Activated B cell treated with CpG ODN at 0.5 μM for 24 hours (primary cell): ENCODE measurements at places on chromosomes 12 and 14.
A peak's percentile ranks its signal among the peaks of the same experiment; 100 is the strongest.

DNA sequence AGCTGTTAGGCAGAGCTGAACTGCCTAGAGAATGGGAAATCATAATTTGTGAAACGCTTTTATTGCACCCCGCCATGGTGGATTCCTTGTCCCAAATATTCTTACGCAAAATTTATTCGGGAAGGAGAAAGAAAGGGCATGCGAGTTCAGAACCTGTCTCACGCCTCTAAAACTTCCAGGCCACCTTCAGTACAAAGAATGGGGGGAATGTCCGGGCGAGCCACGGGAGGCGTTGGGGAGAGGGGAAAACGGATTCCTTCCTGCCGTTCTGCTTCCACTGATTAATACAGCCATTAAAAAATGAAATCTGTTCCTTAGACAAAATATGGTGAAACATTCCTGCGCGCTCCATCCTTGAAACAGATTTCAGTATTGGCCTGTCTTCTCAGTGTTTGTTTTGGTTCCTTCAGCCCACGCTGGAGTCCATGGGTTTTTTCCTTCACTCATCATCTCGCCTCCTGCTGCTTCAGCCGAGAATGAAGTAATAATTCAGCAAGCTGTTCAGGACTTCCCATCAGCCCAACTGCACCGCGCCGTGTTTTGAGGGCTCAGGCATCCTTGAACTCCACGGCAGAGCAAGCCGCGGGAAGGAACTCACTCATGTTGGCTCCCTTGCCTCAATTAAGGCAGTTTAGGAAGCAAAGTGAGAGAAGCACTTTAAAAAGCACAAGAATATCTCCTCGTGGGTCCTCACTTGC lies 47.7 kb upstream of the CDKN3 start:
- DNase-seq: no peak

DNA sequence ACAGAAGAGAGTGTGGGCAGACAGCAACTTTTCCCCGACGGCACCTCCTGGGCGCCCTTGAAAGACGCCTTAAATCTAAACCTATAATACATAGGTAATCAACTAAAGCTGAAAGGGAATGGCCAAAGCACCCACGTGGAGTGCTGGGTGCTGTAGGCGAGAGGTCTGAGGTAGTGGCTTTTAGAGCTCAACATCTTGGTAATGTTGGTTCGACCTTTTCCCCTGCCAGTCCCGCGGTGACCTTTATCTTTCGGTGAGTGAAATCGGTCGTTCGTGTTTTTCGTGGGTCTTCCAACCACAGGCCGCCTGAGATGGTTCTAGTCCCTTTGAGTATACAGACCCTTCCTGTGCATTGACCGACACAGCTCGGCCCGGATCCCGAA lies 9.1 kb downstream of the OR6S1 start:
- DNase-seq: no peak

DNA sequence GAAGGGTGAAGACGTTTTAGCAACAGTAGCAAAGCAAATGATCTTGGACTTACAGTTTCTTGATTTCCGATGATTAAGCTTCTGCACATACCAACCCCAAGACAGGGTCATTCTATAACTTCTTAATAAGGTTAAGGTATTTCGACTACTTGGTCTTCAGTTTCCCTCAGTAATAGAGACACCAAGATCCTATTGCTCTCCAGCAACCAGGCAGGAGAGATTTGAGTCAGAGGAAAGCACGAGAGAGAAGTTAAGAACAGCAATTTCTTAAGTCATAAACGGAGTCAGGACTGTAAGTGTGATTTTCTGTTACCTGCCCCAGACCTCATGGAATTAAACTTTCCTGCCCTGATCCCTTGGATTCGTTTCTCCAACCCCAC lies 215.6 kb downstream of the TTC8 start:
- no peak for DNase-seq

- DNase-seq: no peak
These were observed 113.0 kb downstream of the MED13L start for GRCh38 chr12:116164250-116165035.

DNA sequence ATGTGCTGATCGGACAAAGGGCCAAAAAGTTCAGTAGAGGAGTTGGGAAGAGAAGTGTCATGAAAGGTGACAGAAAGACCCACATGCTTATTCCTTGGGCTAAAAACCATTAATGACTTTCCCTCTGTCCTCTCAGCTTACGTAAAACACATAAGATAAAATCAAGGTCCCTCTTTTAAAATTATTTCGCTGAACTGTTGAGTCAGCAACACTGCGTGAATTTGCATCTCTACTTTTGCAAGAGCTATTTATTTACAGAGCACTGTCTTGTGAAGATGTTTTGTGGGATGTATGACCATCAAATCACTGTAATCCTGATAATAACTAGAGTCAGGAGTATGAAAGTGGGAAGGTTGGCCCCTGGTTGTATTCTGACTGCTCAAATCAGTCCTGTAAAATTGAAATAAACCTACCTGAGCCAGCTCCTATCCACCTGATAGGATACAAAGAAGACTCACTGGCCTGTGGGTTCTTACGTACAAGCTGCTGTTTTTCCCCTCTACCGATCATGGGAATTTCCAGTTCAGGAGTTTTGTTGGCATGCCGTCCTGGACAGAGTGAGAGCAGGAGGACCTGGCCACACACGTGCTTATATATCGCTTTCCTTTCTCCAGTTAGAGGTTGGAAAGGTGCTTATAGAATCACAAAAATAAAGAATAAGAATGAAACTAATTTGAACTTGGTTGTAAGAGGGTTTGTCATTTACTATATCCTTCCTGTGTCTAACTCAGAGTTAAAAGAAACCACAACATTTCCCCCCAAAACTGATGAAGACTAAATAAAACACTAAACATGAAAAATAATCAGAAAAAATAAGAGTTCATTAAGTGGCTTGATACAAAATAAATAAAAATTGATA lies 42.9 kb downstream of the IFNG-AS1 start:
- DNase-seq: no peak

GRCh38 chr12:102960766-102961465 lies 3.4 kb downstream of the ASCL1 start:
- DNase-seq: no peak

DNA sequence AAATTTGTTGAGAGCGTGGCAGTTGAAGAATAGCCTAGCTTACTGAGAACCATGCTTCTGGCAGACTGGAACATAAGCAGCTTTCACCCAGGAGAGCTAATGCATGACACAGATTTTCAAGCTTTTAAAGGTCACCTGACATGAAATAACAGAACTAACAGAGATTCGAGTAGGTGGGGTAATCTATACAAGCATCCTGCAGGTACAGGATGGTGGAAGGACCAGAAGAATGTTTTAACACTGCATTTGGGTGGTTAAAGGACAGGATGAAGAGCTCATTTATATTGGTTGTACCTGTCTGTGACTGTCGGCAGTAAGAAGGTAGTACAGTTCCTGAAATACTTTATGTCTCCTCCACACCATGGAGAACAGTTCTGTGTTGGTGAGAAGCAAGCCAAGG lies 8.9 kb downstream of the PELI2 start:
- no peak for DNase-seq

DNA sequence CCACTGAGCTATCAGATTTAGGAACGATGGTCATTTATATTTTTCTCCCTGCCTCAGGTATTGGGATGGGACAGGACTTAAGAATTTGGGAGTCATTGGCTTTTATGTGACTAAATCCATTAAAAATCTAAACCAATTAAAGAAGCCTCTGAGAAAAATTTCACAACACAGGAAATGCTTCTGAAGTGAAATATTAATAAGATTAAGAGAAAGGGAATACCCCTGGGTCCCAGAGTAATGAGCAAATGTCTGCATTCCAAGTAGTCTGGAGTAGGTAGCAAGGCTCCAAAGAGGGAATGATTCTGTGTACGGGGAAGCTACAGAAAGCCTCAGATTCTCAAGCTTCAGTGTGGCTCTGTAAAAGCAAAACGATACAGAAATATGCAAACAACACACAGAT lies 707 bp upstream of the MED6 start:
- no peak for DNase-seq

- no peak for DNase-seq
These were observed 13.3 kb downstream of the SENP1 start for GRCh38 chr12:48092611-48093010.

GRCh38 chr12:13133886-13134285 lies 30.4 kb upstream of the GSG1 start:
- no peak for DNase-seq

DNA sequence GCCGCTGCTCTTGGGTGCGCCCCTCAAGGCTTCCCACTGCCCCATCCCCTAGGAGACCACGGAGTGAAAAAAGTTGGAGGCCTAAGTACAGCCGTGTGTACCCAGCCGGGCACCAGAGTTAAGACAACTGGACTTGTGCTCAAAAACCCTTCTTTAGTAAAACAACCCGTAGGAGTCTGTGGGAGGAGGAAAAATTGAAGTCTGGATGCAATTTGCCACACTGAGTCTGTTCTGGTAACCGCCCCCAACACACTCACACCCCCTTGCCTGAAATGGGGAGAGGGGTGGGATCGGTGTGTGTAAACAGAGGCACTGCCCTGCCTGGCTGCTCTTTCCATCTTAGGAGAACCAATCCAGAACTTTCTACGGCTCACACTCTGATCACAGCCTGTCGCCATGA lies 41.7 kb downstream of the DPF3 start:
- DNase-seq: no peak

- DNase-seq: no peak
These were observed 190.7 kb upstream of the LMNTD1 start for GRCh38 chr12:25743679-25744215.

- DNase-seq: no peak
These were observed 9.8 kb upstream of the FERMT2 start for GRCh38 chr14:52960627-52961026.

DNA sequence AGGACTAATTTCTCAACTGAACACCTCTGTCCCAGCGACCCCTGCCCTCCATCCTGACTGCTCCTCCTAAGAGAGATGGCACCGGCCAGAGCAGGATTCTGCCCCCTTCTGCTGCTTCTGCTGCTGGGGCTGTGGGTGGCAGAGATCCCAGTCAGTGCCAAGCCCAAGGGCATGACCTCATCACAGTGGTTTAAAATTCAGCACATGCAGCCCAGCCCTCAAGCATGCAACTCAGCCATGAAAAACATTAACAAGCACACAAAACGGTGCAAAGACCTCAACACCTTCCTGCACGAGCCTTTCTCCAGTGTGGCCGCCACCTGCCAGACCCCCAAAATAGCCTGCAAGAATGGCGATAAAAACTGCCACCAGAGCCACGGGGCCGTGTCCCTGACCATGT lies 756 bp downstream of the RNASE7 start:
- DNase-seq: no peak

DNA sequence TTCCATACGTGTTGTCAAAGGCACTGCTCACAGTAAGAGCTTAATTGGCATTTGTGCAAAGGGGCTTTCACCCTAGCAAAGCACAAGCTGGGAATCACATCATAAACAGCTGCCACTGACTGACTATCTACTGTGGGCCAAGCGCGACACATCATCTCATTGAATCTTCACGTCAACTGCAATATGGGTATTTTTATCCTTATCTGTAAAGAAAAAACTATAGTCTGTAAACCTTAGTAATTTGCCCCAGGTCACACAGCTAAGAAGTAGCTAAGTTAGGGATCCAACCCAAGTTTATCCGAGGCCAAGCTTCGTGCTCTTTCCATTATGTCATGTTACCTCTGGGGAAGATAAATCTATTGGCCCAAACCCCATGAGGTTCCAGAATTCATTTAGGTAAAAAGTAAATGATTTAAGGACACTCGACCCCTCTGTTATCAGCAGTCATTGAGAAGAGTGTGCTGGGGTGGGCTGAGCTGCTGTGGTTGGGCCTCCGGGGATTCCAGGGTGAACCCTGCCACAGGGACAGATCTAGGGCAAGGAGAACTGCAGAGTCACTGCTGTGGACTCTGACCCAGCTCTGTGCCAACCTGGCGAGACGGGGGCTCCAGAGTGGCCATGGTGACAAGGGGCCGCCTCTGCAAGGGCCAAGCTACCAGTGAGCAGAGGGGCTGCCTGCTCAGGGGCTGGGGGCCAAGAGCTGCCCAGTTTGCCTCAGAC lies 27.6 kb downstream of the NCKAP5L start:
- DNase-seq: no peak

DNA sequence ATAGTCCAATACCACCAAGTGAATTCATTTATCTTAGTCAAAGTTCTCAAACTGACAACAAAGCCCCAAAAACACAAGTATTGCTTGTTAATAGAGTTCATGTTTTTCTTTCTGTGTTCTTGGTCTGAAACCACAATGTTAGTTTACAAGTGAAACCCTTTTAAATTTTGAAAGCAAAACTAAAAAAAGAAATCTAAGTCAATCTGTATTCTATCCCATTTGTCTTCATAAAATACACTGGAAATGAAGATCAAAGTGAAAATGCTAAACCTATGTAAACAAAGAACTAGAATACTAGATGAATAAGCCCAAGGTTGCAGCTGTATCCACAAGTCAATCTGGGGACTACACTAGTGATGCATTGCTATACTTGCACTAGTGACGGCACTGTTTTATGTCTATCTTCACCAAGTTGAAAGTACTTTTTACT lies 10.4 kb downstream of the MAP4K5 start:
- no peak for DNase-seq

- DNase-seq: no peak
These were observed 129.3 kb downstream of the ACSS3 start for GRCh38 chr12:81207173-81207572.

DNA sequence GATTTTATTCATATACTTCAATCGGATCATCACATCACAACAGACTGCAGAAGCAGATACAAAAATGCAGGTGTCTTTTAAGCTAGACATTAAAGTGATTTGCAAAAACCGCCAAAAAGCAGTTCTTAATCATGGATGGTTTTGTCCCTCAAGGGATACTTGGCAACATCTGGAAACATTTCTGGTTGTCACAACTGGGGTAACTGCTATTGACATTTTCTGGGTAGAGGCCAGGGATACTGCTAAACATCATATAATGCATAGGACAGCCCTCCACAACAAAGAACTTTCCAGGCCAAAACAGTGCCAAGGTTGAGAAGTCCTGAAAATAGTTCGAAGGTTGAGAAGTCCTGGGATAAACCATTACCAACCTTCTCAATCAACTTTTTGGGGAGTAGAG lies 101.8 kb upstream of the BBS10 start:
- DNase-seq: no peak

- DNase-seq: no peak
These were observed 56.7 kb downstream of the BCL11B start for GRCh38 chr14:99215277-99215676.

GRCh38 chr14:68718023-68718990 lies 74.6 kb downstream of the ZFP36L1 start:
- DNase-seq: no peak

- DNase-seq: peak; percentile 54
These were observed 795 bp downstream of the SMAGP start for GRCh38 chr12:51269174-51270066.

GRCh38 chr12:54173906-54174471 lies 14.8 kb downstream of the SMUG1 start:
- no peak for DNase-seq

GRCh38 chr14:67620217-67620785 lies 581 bp downstream of the ARG2 start:
- DNase-seq: no peak

GRCh38 chr12:30980955-30981662 lies 54.6 kb downstream of the TSPAN11 start:
- no peak for DNase-seq

DNA sequence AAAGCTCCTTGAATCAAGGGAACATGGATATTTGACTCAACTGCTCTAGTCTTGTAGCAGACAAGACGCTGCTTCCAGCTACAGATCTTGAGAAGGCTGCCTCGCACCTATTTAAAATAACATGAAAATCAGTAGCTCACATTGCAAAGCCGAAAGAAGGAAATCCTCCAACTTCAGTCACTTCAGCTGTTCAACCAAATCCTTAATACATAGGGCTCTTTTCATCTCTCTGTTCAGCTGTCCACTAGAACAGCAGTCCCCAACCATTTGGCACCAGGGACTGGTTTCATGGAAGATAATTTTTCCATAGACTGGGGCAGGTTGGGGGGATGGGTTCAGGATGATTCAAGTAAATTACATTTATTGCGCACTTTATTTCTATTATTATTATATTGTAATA lies 1116.0 kb upstream of the TMEM132C start:
- no peak for DNase-seq
